D721Med (cell line): ENCODE measurements at places on chromosomes 12 and 14.

- no peak for DNase-seq
Observed at GRCh38 chr12:1047898-1048660, 57.1 kb downstream of the ERC1 start.

DNA sequence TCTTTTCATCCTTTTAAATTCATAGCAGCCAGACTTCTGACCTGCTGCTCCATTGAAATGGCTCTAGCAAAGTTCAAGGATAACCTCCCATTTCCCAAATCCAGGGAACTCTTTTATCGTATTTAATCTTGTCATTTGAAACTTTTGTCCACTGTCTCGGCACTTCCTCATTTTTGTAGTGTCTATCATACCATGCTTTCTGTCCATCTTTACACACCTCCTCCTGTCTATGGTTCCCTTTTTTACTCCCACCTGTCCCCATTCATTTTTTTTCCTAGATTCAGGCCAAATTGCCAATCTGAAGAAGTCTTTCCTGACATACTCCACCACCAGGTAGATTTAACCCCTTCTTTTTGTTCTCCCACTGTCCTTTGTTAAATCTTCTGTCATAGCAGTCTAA lies 31.0 kb downstream of the NFYB start:
- DNase-seq: no peak

- no peak for DNase-seq
Observed at GRCh38 chr14:84041421-84041820, 1488.5 kb upstream of the FLRT2 start.

- DNase-seq: no peak
Observed at GRCh38 chr14:89841851-89842250, 112.7 kb downstream of the EFCAB11 start.

DNA sequence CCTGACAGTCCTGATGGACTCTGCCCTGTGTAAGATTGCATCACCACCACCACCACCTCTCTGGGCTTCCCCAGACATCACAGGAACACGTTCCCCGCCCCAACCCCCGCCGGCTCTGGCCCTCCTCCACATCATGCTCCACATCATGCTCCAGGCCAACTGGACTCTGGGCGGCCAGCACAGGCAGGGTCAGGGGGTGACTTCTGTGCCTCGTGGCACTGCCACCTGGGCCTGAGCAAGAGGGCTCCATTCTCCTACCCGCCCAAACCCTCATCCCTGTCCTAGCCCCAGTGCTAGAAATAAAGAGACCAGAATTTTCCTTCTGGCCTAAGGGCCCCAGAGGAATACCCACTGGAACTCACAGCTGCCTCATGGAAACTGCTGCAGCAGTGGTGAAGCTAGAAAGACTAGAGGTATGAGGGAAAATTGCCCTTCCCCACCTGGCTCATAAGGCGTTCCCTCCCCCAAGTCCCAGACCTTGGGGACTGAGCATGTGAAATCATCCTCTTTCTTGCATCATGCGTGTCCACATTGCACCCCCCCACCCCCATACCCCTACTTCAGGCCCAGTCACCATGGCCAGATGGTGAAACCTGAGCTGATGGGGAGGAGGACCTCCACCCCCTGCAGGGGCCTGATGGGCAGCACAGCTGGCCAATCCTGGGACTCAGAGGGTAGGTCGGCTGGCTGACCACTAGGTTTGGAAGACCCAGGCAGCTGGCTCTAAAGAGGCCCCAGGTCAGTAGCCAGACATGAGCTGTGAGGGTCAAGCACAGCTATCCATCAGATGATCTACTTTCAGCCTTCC lies at the start of gene INHBE:
INHBE (plus strand) TSS at position 742 of the 808 bp plus-strand sequence. CDS start 230 bp downstream, outside the sequence.
- DNase-seq: no peak

- DNase-seq: no peak
Observed at GRCh38 chr14:51963286-51963685, 26.1 kb upstream of the RTRAF start.

GRCh38 chr12:31362115-31362758 lies 36.3 kb upstream of the SINHCAF start:
- DNase-seq: no peak

DNA sequence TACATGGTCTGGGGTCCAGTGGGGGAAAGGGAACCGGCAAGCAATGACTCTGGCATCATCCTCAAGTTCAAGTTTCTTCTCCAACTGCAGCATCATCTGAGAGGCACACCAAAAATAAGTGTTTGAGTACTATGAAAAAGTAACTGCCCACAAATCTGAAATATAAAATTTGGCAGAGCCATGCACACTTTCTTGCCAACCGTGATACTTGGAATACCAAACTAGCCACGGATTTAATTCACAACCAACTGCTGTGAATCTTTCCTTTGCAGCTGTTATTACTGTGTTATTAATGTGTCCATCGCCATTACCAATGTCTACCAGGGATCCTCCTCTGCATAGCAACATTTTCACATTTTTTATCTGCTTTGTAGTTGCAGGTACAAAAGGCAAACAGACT lies 74.6 kb downstream of the GXYLT1 start:
- no peak for DNase-seq

DNA sequence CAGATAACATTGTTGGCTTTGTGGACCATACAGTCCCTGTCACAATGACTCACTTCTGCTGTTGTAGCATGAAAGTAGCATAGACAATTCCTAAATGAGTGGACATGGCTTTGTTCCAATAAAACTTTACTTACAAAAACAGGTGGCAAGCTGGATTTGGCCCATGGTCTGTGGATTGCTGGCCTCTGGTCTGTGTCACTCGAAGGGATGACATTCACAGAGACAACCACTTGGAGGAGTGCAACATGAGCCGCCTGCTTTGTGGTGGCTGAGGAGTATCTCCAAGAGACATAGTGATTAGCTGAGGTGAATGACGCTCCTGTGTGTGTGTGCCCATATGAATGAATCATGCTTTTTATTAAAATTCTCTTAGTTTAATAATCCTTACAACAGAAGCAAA lies 81.3 kb upstream of the NRXN3 start:
- no peak for DNase-seq

- no peak for DNase-seq
Observed at GRCh38 chr12:120659151-120659525, 18.7 kb downstream of the CABP1 start.

- no peak for DNase-seq
Observed at GRCh38 chr12:116736962-116737773, 701 bp downstream of the SPRING1 start.

GRCh38 chr14:26286081-26286912 lies 311.5 kb downstream of the NOVA1 start:
- DNase-seq: no peak

DNA sequence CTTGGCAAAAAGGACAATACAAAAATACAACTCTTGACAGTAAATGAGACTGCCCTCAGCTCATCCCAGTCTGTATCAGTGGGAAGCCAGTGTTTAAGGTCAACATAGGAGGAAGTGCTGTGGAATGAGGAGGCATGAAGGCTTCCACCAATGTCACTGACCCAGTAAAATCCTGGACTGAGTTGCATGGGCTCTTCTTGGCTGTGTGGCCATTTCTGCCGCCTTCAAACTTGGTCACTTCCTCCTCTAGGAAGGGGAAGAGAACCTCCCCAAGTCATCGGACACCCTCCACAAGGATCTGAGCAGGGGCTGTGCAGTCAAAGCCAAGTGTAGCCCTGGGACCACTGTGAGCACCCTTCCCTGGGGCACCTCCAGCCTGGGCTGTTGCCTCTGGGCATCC lies 11.9 kb downstream of the GPR68 start:
- DNase-seq: no peak

DNA sequence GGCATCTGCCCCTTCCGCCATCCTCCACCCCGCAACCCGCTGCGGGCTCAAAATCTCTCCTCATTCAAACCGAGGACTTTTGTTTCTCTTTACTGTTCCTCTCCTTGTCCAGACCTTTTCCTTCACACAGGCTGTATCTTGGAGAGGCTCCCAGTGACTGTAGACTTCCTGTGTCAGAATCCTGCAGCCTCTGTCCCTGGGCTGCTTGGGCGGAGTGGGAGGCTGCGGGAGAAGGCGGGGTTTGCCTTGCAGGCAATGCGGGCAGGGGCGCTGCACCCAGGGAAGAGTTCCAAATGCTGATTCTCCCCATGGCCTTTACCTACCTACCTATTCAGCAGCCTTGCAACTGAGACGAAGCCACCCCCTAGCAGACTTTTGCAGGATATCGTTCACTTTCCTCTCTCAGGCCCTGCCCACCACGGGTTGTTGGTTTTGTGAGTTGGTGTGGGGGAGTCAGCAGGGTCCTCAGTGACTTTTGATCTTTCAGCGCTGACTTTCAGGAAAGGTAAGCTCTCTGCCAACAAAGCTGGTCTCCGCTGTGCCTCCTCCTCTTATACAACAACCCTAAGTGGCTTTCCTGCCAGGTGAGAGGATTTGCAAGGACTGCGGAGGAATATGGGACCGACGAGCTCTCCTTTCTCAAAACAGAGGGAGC lies 79.0 kb upstream of the KCNA1 start:
- DNase-seq: no peak

DNA sequence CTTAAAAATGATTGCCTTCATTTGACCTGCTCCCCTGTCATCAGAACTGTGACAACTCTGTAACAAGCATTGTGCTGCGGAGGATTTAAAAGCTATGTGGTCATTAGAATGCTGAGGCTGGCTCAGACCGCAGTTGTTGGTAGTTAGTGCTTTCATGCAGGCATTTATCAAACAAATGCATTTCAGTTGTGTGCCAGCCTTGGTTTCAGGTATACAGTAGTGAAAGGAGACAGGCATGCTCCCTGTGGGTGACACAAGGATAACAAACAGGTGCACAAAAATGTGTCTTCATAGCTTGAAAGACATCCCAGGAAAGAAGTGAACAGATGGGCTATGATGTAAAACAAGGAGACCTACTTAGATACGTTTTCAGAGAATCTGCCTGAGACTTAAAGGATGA lies 60.6 kb downstream of the MARK3 start:
- DNase-seq: no peak

- DNase-seq: no peak
Observed at GRCh38 chr12:95474660-95474958, 657 bp downstream of the METAP2 start.

DNA sequence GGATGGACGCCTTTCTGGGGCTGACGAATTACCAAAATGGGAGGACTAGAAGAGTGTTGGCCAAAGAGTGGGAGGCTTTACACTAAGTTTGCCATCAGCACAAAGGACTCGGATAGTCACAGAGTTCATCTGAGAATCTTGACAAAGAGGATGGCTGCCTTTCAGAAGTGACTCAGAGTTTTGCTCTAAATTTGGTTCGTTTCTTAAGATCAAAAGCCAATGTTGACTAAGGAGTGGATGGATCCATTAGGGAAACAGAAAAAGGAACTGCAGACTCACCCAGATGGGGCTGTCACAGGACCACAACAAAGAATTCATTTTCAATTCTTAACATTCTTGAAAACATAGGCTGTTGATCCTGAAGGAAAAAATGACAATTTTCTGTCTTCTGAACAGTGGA lies 81.3 kb upstream of the DUSP6 start:
- DNase-seq: no peak

GRCh38 chr12:50732591-50732990 lies 31.3 kb upstream of the ATF1 start:
- no peak for DNase-seq

GRCh38 chr12:69136931-69137613 lies 102.3 kb upstream of the CPSF6 start:
- no peak for DNase-seq
